SHP77 (cell line): ENCODE measurements at places on chromosomes 2 and 18.

DNA sequence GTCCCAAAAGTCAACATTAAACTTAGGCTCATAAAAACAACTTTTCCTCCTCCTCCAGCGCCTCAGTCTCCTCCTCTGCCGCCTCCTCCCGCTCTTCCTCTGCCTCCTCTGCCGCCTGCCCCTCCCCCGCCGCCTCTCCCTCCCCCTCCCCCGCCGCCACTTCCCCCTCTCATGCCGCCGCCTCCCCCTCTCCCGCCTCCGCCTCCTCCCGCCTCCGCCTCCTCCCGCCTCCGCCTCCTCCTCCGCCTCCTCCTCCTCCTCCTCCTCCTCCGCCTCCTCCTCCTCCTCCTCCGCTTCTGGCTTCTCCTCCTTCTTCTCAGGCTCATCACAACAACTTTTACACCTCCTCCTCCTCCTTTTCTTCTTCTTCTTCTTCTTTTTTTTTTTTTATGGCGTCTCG, 599.9 kb downstream of the TMEM182 start:
- DNase-seq = peak; percentile 52

GRCh38 chr2:218125626-218126080, at the start of gene CXCR2:
TSS of gene CXCR2 (plus strand) at chr2:218126028. CDS start at chr2:218134802, 8,774 bp downstream.
- DNase-seq = no peak

DNA sequence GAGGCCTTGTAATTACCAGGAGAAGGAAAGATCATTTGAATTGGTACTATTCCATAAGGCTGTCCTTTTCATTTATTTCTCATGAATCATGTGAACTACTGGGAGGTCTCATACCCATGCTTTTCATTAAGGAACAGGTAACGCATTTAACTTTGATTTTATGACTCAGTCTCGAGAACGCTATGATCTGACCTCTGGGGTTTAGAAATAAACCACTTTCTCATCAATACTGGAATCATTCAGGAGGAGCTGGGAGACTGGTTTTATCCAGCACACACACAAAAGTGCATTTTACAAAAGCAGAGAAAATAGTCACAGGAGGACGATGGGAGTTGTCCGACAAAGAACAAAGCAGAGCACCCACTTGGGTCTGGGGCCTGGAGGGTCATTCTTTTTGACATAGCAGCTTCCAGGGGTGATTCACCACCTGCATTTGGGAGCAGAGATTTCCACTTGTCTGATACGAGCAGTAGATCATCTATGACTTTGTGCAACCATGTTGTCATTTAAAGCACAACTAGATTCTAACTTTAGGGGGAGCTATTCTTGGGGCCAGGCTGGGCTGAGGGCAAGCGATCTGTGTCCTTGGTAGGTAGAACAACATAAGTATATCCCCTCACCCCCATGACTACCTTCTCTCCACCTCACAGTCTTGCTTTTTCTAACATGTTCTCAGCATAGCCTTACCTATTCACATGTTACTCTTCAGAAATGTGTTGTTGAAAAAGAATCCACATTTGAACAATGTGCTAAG, 95.9 kb upstream of the SCG2 start:
- DNase-seq = no peak

- peak; percentile 36 for DNase-seq
Observed at GRCh38 chr2:188773075-188773474, 201.1 kb upstream of the COL3A1 start.

DNA sequence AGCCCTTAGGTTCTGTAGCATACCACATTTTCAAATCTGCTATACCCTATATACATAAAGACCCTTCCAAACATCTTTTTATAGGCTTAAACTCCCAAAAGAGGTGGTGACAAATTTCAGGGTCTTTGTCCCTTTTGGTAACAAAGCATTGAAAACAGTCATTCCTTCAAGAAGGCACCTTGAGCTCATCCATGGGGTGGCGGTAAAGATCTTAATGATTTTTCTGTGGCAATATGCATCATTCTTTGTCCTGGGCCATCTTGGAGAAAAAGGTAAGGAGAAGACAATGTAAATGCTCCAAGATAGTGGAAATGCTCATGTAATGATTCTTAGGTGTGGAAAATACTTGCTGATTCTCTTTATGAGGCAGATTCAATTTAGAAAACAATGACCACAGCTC, 890.5 kb downstream of the CNTNAP5 start:
- DNase-seq = no peak

- DNase-seq = peak; percentile 6
Observed at GRCh38 chr18:44325903-44326635, 354.6 kb upstream of the SETBP1 start.

GRCh38 chr2:228092056-228092455, 89.4 kb downstream of the SPHKAP start:
- no peak for DNase-seq

DNA sequence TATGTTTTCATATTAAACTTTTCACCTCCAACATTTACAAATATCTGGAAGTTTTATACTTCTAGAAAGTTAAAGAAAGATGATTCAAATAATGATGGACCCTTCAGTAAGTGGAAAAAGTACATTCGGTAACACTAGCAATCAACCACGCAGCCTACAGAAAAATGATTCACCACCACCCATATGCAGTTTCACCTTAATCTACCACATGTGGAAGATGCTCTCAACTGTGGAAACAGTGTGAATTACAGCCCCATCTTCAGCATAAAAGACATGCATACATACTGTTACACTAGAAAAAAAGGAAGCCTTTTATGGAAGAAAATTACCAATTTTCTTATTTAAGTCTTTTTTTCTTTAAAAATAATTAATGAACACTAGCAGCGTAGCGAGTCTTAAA, 1.1 kb downstream of the SLC38A11 start:
- no peak for DNase-seq
